Caudate nucleus (tissue), 63 donors: ENCODE measurements at places on chromosomes 12 and 14.

DNA sequence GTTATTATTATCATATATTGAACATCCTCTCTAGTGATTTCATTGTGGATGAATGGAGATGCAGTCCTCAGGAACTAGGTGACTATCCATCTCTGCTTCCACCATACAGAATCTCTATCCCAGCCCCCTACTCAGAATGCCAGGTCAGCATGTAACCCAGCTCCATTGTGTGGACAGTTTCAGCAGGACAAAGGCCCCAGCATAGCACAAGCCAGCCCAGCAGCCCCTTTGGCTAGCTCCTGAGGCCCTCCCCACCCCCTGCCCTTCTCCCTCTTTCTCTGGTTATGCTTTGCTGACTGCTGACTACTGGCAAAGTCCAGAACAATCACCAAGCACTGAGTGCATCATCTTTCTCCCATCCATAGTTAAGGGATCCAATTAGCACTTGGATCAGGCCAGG is 5.8 kb upstream of the SPRYD4 start:
- no peak for DNase-seq

DNA sequence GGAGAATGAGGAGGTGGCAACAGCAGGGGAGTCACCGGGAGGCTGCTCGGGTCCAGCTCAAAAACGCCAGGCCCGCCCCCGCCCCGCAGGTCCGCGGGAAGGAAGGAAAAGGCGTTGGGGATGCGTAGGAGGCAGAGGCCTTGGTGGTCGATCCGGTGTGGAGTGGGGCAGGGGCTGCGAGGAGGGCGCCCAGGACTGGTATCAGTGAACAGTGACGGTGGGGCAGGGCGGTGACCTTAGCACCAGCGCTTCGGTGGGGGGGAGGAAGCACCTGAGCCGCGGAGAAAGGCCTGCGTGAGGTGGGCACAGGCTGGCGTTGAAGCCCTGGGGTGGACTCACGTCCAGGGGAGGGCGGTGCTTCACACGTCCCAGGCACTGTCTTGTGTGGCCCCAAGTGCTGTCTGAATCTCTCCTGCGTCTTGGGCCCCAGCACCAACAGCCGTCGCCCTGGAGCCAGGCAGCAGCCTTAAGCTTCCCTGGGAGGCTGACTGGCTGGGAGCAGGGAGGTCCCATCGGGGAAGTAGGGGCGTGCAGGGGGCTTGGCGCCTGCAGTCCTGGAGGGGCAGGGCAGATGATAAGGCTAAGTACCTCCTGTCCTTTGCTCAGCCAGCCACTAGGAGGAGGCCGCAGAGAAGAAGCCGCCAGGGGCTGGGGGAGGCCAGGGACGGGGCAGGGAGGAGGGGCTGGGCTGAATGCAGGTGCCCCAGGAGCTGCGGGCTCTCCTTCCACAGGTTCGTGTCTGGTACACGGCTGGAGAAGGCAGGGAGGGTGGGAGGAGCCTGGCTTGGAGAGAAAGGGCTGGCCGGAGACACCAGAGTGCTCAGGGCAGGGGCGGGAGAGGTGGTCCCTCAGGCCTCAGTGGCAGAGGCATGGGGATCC is 26.5 kb downstream of the ZBTB42 start:
- no peak for DNase-seq

GRCh38 chr12:91577586-91578539 is 395.2 kb upstream of the DCN start:
- no peak for DNase-seq

GRCh38 chr12:108356835-108357806 is 18.0 kb upstream of the CMKLR1 start:
- no peak for DNase-seq

- DNase-seq, result no peak
Measured at GRCh38 chr12:117526757-117527478, 165.5 kb upstream of the NOS1 start.
